AG08396 (cell line): ENCODE measurements at places on chromosomes 7 and 10.

DNA sequence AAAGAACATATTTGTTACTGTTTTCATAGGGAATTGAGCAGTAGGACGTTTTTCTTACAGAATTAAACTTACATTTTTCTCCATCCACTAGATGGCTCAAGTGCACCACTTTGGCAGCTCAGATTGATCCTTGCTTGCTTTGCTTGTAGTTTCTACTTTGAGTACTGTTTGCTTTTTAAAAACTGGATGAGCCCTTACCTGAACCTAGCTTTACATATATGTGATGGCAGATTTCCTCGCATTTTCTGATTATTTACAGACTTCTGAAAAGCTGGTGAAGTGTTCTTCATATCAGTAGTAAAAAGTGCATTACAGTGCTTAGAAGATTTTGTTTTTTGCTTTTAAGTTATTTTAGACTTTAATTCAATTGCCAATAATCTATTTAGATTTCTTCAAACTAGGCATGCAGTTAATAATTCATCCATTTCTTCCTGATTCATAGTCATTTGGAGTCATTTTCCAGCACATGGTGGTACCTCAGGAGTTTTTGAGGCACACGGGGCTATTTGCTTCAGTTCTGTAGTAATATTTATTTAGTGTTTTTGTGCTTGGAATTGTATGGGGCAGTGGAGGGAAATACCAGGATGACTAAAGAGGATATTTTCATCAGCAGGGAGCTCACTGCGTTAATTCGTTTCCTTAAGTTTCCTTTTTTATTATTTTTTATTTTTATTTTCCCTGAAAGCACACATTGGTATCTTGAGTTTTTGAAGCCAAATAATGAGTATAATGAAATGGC is 57.3 kb downstream of the MAPK8 start:
- peak; percentile 37 for DNase-seq

DNA sequence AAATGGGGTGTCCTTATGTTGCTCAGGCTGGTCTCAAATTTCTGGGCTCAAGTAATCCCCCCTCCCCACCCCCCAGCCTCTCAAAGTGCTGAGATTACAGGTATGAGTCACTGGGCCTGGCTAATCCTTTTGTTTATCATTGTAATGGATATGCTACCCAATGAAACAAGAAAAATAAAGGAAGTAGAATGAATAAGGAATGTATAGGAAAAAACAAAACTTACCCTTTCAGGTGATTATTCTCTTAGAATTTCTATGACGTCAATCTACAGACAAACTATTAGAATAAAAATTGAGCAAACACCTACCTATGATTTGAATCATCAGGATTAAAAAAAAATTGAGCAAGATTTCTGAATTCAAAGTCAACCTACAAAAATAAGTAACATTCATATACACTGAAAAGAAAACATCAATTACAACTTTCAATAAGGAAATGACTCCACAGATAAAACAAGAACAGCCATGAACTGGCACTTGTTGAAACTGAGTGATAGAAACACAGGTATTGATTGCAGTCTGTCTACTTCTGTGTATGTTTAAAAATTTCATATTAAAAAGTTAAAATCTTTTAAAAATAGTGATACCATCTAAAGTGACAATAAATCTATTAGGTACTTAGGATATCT is 12.2 kb downstream of the ADAM12 start:
- no peak for DNase-seq

DNA sequence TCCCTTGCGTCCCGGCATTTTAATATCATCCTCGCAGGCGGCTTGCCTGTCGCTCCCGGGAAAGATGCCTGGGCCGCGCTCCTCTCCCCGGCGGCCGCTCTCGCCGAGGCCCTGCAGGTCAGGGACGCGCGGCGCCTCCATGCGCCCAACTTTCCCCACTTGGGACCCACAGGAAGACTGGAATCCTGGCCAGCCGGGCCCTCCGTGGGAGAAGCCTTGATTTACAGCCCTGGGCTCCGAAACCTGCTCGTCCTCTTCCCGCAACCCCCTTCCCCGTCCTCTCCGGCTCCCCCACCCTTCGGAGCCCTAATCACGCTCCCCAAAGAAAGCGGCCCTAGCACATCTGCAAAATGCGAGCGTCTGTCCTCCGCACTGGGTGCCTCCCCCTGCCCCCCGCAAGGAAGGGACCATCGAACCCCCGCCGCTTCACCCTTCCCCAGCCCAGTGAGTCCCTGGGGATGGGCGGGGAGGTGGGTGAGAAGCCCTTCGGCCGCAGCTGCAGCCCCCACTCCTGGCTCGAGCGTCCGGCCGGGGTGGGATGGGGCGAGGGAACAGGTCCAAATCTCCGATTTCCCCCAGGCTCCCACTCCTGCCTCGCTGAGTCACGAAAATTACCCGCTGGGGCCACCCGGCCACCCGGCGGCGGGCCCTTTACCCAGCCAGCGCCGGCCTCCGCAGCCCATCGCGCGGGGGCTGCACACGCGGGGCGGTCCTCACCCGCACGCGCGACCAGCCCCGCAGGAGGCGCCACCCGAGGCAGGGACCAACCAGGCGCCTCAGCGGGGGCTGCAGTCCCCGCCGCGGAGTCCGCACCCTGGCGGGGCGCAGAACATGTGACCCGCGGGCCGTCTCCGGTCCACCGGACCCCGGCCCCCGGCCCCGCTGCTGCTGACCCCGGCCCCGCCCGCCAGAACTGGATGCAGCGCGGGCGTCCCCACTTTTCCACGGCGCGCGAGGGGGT is 695 bp downstream of the HSPA12A start:
- peak; percentile 54 for DNase-seq

DNA sequence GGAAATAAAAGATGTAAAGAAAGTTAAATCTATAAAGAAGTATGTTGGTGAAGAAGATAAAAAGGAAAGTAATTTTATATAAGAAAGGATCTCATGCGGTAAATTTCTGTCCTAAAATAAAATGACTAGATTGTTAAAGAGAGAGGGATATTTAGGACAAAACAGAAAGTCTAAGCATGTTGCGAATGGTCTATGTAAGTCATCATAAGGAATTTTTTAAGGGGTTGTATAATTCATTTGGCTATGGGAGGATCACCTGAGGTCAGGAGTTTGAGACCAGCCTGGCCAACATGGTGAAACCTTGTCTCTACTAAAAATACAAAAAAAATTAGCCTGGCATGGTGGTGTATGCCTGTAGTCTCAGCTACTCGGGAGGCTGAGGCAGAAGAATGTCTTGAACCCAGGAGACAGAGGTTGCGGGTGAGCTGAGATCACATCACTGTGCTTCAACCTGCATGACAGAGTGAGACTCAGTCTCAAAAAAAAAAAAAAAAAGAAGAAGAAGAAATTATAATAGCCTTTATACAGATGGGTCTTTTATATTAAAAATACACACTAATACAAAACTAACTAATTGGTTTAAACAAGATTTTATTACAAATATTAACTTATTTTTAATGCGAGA is 294.3 kb downstream of the MAGI2 start:
- DNase-seq = no peak

DNA sequence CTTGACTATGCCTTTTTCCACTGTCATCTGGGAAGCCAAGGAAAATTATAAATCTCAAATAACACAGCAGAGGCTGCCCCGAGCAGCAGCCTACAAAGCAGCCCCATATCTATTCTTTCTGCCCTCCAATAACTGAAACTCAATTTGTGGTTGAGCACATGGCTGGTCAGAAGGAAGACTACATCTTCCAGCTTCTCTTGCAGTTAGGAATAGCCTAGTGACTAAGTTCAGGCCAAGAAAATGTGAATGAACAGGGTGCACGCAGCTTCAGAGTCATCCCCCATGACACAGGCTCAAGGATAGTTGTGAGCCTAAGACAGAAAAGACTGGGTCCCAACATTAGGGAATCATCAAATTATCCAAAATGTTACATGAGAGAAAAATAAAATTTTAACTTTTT is 42.3 kb downstream of the CHCHD3 start:
- DNase-seq = no peak

- no peak for DNase-seq
These were observed 15.9 kb downstream of the TRIM56 start for GRCh38 chr7:101100858-101101847.

- DNase-seq = no peak
These were observed 119.2 kb downstream of the SFMBT2 start for GRCh38 chr10:7291487-7292270.

DNA sequence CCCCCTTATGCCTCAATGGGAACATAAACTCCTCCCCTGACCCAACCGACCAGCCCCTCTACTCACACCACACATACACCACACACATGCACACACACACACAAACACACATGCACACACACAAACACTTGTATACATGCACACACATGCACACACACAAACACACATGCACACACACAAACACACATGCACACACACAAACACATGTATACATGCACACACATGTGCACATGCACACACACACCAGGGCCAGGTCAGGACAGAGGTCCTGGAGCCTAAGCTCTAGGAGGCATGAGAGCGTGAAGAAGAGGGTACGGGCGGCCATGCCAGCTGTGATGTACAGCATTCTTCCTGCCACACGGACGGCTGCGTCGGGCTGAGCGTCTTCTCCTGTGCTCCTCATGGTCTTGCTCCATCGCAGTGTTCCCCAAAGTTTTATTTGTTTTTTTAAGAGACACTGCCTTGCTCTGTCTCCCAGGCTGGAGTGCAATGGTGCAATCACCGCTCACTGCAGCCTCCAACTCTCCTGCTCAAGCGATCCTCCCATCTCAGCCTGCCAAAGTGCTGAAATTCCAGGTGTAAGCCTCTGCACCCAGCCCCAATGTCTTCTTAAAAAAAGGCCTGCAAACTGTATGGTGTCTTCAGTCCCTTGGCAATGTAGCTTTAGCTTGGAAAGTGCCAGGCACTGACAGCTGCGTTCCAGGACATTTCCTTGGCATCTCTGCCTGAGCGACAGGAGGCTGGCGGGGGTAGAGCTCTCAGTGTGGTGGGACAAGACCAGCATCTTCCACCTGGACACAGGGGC is 38.8 kb upstream of the INPP5A start:
- DNase-seq = no peak

DNA sequence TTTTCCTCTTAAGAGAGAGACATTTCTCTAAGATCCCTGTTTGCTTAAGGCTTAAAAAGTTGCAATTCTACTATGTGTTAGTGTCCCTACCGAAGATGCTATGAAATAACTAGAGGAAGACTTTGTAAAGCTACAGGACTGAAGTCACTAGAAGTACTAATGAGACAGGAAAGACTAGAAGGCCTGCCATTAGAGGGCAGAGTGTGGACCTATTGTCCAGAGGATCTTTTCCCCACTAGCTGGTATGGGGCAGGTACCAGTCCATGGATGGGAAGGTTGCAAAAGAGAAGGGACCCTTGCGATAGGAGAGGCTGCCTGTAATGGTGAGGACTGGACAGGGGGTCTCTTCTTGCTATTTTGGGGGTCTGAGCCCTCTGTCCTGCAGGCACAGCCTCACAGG is 178.1 kb downstream of the TMEM178B start:
- no peak for DNase-seq

DNA sequence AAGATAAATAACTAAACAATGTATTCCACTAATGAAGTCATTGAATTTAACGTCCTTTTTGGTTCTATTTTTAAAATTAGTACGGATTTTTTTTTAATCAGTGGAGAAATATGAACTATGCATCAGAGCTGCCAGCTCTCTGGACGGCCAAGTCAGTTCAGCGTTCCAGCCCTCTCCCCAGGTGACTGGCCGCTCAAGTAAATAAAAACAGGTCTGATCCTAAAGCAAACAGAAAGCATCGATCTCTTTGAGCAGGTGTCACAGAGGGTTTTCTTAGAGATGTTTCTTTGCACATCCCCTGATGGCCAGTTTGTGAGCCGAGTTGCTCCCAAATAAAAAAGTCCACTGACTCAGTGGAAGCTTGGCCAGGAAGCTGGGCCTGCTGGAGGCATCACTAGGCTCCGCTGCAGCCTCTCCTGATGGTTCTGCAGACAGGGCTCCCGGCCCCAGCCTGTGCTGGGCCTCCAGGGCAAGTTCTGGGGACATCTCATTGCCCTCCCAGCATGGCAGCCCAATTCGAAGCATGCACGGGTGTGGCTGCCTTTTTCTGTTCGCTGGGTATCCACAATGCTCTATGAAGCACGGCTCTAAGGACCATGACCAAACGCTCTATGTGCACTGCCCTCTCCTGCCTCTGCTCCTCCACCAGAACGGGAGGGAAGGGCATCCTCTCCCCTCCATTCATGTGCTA is 74.7 kb upstream of the PPP2R2D start:
- no peak for DNase-seq

DNA sequence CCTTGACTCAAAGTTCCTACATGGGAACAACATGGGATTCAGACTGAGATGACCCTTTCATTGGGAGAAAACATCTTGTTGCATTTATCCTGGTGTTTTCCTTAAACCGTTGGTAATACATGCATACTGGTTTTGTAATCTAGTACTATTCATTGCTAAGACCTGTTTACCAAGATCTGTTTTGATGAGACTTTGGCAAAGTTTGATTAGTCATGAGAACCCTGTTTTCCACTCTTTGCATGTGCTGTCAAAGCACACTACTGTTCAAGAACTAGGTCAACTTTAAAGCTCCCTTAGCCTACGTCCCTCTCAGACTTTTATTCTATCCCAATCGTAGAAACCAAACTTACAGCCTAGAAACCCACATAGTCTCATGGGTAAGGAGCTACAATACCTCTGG is 650.9 kb downstream of the GATA3 start:
- DNase-seq = no peak

- DNase-seq = no peak
These were observed 179.9 kb upstream of the NAMPT start for GRCh38 chr7:106464651-106465050.

DNA sequence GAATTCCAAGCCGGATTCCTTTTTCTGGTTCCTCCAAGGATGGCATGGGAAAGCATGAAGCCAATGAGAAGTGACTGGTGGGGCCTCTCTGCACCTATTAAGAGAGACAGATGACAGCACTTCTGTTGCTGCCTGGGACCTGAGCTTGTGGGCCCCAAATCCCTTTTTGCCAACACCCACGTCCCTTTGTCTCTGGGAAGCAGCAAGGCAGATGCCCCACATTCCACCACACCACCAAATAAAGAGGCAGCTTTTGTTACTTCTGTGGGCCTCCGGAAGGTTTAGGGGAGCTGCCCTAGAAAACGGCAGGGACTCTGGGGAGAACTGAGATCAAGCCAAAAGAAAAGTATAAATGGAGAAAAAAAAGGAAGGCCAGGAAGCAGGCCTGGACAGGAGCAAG is 3.4 kb downstream of the CCDC136 start:
- no peak for DNase-seq

DNA sequence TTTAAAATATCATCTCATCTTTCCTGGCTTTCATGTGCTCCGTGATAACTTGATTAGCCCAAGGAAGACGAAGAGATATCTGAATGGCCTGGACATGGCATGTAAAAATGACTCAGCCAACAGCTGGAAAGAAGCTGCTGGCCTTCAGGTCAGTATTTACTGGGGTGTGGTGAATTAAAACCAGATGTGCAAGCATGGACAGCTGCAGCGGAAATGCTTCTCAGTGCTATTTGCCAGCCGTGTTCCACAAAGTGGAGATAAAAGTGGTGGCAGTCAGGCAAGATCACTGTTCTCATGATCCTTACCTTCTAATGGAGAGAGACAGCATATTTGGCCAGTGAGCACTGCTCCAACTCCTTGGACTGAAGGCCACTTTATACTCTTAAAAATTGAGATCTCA is 203.1 kb upstream of the VSTM2A start:
- DNase-seq = no peak

DNA sequence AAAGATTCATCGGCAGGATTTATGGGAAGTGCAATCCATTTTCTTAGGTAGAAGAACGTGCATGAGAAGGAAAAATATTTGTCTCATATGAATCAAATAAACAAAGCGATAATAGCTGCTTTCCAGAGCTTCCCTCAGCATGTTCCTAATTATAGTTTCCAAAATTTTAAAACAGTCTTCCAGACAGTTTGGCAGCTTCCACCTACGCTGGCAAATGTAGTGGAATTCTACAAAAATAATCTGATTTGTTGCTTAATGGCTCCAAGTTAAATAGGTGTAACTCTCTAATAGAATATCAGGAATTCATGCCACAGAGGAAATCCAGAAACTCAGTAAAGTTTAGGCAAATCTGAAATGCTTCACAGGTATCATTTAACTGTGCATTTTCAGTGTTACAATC is 23.3 kb upstream of the AGBL3 start:
- no peak for DNase-seq
